CD4-positive, alpha-beta T cell (primary cell): ENCODE measurements at places on chromosomes 11 and 22. TPM values are rescaled to one million over a fixed set of nuclear protein-coding genes. Genes with fewer than 3 reads are reported as not detected.

OR51B4 gene
- total RNA-seq = not detected

OTOG gene
- not detected for total RNA-seq

CBX7 gene
- total RNA-seq = 49.1 TPM

P2RY6 gene
- total RNA-seq = not detected

- no peak for DNase-seq
These were observed 31.2 kb upstream of the SPON1 start for GRCh38 chr11:13931356-13931755.

DNA sequence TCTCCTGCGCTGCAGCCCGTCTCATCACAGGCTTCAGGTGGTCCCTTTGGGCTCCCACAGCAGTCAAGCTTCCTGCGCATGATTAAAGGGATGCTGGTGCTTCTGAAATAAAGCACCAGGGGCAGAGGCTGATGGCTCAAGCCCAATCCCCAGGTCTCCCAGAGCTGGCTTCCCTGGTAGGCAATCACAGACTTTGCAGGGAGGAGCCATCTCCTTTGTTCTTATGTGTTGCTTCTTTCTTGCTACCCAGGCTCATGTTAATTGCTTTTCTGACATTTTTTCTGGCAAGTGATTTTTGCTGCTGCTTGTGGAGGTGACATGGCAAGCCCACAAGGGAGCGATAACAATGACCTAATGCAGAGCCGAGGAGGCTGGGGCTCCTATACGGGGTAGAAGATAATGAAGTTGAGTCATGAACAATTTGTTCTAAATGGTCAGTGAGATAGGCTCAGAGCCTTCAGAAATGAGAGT lies 25.2 kb upstream of the PLET1 start:
- no peak for DNase-seq

GRCh38 chr11:101362643-101363042 lies 221.2 kb downstream of the TRPC6 start:
- no peak for DNase-seq

DNA sequence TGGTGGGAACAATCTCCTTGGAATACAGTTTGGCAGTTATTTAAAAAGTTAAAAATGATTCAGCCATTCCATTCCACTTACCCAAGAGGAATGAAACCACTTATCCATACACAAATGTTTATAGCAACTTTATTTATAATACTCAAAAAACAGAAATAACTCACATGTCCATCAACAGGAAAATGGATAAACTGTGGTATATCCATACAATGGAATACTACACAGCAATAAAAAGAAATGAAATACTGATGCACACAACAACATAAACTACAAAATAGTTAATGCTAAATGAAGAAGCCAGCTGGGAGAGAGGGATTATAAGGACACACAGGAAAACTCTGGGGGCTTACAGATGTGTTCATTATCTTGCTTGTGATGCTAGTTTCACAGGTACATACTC lies 64.7 kb downstream of the FCHSD2 start:
- DNase-seq = no peak

DNA sequence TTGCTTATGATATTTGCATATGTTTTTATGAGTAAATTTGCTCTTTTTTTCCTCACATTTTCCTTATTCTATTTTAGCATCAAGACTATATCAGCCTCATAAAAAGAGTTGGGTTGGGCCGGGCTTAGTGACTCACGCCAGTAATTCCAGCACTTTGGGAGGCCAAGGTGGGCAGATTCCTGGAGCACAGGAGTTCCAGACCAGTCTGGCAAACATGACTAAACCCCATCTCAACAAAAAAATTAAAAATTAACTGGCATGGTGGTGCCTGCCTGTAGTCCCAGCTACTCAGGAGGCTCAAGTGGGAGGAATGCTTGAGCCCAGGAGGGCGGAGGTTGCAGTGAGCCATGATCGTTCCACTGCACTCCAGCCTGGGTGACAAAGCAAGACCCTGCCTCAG lies 148.8 kb upstream of the ANO5 start:
- no peak for DNase-seq

- no peak for DNase-seq
These were observed 15.0 kb downstream of the SLC1A2 start for GRCh38 chr11:35404388-35404775.

DNA sequence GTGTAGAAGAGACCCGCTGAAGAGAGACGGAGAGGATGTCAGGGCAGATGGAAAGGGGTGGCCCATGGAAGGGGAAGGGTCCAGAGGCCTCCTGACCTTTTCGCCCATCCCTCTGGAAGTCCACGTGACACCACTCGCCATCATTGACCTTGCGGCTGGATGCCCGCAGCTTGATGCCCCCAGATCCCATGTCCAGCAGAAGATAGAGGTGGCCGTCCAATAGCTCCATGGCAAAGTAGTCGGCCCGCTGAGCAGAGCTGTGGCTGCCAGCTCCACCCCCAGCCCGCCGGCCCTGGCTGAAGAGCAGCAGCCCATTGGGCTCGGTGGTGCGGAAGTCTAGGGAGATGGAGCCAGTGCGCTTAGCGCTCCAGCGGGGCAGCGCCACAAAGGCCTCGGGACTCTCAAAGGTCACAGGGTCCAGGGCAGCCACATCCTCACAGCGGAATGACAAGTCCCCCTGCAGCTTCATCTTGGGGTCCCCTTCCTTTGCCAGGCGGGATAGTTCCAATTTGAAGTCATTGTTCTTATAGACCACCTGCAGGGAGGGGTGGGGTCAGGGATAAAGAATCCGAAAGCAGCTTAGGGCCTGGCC lies 55.7 kb downstream of the NRXN2 start:
- DNase-seq = no peak

- DNase-seq = no peak
These were observed 129.1 kb downstream of the EHF start for GRCh38 chr11:34749666-34750659.

- DNase-seq = no peak
These were observed 8.2 kb upstream of the LRP5 start for GRCh38 chr11:68303982-68304780.
